ENCODE measurements at places on chromosomes 4 and X. TPM values are rescaled to one million over a fixed set of nuclear protein-coding genes. Genes with fewer than 3 reads are reported as not detected.

- DNase-seq = no peak
Measured at GRCh38 chr4:28388471-28388870, 1527.8 kb downstream of the STIM2 start.

- DNase-seq = no peak
Measured at GRCh38 chr4:148883891-148884290, 441.7 kb upstream of the NR3C2 start.

DNA sequence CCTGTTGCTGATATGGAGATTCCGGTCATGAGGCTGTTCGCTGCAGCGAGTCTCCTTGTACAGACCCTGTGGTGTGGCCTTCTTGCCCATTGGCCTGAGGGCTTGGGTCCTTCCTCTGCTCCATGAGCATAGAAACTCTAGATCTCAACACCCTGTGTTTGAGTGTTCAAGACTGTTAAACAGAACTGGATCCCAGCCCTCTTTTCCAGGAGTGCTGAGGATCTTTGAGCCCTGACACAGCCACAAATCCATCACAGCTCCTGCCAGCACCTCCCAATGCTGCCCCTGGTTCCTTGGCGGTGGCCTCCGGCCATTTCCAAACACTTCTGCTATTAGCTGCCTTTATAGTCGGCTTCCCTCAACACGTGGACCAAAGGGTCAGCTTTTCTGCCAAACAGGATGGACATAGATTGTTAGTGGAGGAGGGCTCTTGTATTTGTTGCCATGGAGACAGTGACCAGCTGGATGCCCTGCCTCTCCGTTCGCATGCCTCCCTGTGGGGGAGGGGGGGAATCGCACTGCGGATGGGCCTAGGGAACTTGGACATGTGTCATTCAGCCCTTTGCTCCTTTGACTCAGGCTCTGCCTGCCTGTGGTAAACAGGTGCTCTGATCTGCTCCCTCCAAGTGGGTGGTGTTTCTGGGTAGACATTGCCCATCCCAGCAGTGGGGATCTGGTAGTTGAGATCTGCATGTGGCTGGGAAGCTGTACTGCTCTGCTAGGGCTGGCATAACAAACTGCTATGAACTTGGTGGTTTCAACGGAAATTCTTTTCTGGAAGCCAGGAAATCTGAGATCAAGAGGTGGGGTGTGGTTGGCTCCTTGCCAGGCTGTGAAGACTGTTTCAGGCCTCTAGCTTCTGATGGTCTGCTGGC, 6.9 kb upstream of the WDR1 start:
- DNase-seq = peak; percentile 42

- DNase-seq = no peak
Measured at GRCh38 chr4:7673121-7673520, 238.4 kb upstream of the PSAPL1 start.

- no peak for DNase-seq
Measured at GRCh38 chr4:128384765-128385598, 97.4 kb upstream of the PGRMC2 start.

GRCh38 chr4:1243451-1244080, 5.4 kb downstream of the CTBP1 start:
- no peak for DNase-seq

GRCh38 chr4:182765987-182766856, 151.0 kb downstream of the DCTD start:
- DNase-seq = no peak

GRCh38 chr4:3426465-3427133, 15.2 kb upstream of the HGFAC start:
- no peak for DNase-seq

DNA sequence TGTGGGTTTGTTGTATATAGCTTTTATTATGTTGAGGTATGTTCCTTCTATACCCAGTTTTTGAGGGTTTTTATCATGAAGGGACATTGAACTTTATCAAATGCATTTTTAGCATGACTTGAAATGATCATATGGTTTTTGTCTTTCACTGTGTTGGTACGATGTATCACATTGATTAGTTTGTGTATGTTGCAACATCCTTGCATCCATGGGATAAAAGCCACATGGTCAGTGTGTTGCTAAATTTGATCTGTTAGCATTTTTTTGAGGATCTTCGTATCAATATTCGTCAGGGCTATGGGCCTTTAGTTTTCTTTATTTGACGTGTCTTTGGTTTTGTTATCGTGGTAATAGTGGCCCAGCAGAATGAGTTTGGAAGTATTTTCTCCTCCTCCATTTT, 11.3 kb upstream of the BLTP1 start:
- no peak for DNase-seq

GRCh38 chrX:36916941-36917340, 91.2 kb upstream of the FAM47C start:
- no peak for DNase-seq

DNA sequence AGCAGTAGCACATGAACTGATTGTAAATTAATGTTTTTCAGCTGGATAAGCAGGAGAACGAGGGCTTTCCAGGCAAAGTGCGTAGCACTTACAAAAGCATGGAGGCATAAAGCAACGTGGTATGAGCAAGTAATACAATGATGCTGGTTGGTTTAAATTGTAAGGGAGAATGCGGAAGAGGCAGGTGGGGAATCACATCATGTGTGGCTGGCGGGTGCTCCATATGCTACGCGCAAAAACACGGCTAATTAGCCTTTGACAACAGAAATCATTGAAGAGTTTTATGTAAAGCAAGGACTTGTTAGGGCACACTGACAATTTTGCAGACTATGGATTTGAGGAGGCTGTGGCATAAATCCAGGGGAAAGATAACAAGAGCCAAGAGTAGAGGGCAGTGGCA, 14.6 kb downstream of the SYTL4 start:
- DNase-seq = no peak

Gene MSMO1
- 138 TPM for total RNA-seq

Gene ARL9
- total RNA-seq = not detected
